ENCODE measurements at places on chromosomes 4 and X.

DNA sequence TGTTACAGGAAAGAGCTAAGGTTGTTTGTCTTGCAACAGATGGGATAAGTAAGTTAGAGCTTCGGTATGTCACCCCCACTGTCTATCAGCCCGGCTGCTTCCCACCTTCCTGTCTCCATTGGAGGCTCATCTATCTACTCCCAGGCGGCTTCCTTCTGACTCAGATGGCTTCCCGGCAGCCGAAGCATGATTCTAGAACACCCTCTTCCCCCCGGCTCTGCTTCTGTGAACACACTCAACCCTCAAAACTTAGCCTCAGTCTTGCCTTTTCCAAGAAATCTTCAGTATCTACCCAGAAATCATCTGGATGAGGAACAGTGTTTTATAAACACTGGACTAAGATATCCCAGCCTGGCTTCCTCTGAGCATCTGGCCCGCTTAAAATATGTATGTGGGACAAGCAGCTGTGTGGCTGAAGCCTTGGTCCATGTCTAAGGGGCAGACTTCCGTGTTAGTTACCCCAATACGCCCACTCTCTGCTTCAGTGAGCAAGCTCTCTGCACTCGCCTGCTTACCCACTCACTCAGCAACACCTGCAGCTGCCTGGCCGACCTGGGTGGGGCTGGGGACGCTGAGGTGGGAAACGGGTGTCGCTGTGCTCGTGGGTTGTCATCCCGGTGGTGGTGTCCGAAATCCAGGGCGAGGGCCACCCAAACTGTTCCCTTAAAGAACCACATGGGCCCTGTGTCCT, 12.0 kb upstream of the SLC2A9 start:
- no peak overlapping the region for H3K27ac ChIP-seq
- H3K4me3 ChIP-seq: no peak overlapping the region
- no peak for DNase-seq
- peaks cover 10% of the 10 kb centered on the region for H3K27me3 ChIP-seq
- no peaks in the 10 kb centered on the region for H3K36me3 ChIP-seq
- H3K4me1 ChIP-seq: peaks cover 5% of the 10 kb centered on the region

DNA sequence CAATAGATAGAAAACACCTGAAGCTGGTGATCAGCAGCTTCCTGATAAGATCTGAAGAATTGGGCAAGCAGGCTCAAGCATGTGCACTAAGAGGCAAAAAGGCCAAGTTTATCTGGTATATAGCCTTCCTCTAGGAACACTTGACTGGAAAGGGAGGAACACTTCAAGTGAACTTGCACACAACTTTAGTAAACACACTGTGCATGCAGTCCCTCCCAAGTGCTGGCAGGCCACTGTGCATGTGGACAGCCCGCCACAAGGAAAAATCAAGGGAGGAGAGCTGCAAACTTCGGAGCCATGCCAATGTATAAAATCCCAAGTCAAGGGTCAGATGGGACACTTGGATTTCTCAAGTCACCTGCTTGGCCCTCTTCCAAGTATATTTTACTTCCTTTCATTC, 645.8 kb upstream of the NDST4 start:
- no peaks in the 10 kb centered on the region for H3K36me3 ChIP-seq
- no peak overlapping the region for H3K4me3 ChIP-seq
- no peaks in the 10 kb centered on the region for H3K4me1 ChIP-seq
- no peak for DNase-seq

- no peaks in the 10 kb centered on the region for H3K4me1 ChIP-seq
- no peaks in the 10 kb centered on the region for H3K36me3 ChIP-seq
- DNase-seq: peak; percentile 5
These were observed 157.7 kb downstream of the SPANXN1 start for GRCh38 chrX:145405012-145405411.

DNA sequence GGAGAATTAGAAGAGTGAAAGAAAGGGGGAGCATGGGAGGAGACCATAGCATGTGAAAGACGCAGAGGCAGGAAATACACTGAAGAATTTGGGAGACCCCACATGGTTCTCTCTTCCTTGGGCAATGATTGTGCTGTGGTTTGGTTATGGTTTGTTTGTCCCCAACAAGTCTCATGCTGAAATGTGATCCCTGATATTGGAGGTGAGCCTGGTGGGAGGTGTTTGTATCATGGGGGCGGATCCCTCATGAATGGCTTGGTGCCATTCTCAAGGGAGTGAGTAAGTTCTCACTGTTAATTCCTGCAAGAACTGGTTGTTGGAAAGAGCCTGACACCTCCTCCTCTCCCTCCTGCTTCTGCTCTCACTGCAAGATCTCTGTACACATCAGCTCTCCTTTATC, 78.6 kb upstream of the RAI2 start:
- DNase-seq: no peak
- H3K4me3 ChIP-seq: no peak overlapping the region
- H3K27me3 ChIP-seq: no peaks in the 10 kb centered on the region
- H3K4me1 ChIP-seq: no peaks in the 10 kb centered on the region

DNA sequence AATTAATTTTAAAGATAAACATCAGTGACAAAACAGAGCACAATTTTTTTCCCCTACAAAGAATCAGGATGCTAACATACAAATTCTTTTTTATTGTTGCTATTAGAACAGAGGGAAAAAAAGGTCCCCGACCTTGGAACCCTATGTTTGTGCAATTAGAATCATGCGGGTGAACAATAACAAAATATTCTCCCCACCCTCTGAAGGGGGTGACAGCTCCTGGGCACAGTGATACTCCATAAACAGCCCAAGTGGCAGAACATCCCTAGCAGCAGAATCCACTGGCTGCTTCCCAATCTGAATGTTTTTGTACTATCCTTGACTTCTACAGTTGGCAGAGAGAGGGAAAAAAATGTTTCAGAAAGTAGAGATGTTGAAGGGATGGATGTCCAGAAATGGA, 87.7 kb upstream of the TLL1 start:
- no peaks in the 10 kb centered on the region for H3K36me3 ChIP-seq
- H3K27ac ChIP-seq: no peak overlapping the region
- H3K27me3 ChIP-seq: no peaks in the 10 kb centered on the region
- no peak for DNase-seq
- no peaks in the 10 kb centered on the region for H3K4me1 ChIP-seq

- no peak overlapping the region for H3K27ac ChIP-seq
- no peak for DNase-seq
- H3K27me3 ChIP-seq: peaks cover 19% of the 10 kb centered on the region
- peaks cover 22% of the 10 kb centered on the region for H3K4me1 ChIP-seq
- H3K4me3 ChIP-seq: no peak overlapping the region
These were observed 191.4 kb downstream of the MGST2 start for GRCh38 chr4:139857021-139857420.

DNA sequence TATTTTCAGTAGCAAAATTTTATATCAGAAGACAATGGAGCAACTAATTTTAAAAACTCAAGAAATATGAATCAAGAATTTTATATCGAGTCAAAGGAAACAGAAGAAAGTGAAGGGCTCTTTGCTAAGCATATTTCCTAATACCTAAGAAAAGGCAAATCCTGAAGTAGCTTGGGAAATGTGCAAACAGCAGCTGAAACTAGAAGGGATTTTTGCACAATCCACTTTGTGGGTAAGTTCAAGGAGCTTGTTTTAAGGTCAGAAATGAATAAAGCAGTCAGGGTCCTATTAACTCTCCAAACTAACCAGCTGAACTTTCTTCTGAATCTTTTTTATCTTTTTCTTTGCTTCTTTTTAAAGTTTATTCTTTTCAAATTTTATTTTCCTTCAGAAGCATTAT, 500.9 kb upstream of the CXorf51A start:
- no peaks in the 10 kb centered on the region for H3K36me3 ChIP-seq
- no peaks in the 10 kb centered on the region for H3K27me3 ChIP-seq
- DNase-seq: no peak

DNA sequence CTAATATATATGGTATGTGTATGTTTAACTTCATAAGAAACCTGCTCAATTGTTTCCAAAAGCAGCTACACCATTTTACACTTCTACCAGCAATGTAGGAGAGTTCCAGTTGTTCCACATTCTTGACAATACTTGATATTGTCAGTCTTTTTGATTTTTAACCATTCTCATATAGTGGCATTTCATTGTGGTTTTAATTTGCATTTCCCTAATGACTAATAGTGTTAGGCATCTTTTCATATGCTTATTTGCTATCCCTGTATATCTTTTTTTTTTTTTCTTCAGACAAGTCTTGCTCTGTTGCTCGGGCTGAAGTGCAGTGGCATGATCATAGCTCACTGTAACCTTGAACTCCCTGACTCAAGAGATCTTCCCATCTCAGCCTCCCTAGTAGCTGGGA, 58.2 kb upstream of the TRIM2 start:
- H3K4me3 ChIP-seq: no peak overlapping the region
- H3K27me3 ChIP-seq: no peaks in the 10 kb centered on the region
- peaks cover 17% of the 10 kb centered on the region for H3K4me1 ChIP-seq
- H3K36me3 ChIP-seq: no peaks in the 10 kb centered on the region
- no peak for DNase-seq

- H3K27me3 ChIP-seq: no peaks in the 10 kb centered on the region
- no peak overlapping the region for H3K27ac ChIP-seq
- no peaks in the 10 kb centered on the region for H3K4me1 ChIP-seq
- H3K36me3 ChIP-seq: no peaks in the 10 kb centered on the region
These were observed 26.5 kb downstream of the GBA3 start for GRCh38 chr4:22719218-22719617.

GRCh38 chr4:84417997-84418709, 80.9 kb downstream of the NKX6-1 start:
- no peak for DNase-seq
- H3K27me3 ChIP-seq: peaks cover 4% of the 10 kb centered on the region
- H3K36me3 ChIP-seq: no peaks in the 10 kb centered on the region
- H3K4me1 ChIP-seq: no peaks in the 10 kb centered on the region
- H3K4me3 ChIP-seq: no peak overlapping the region

- no peak overlapping the region for H3K27ac ChIP-seq
- H3K36me3 ChIP-seq: no peaks in the 10 kb centered on the region
- H3K4me1 ChIP-seq: no peaks in the 10 kb centered on the region
- no peak overlapping the region for H3K4me3 ChIP-seq
- H3K27me3 ChIP-seq: peaks cover 12% of the 10 kb centered on the region
These were observed 33.2 kb upstream of the LDB2 start for GRCh38 chr4:16931339-16932305.

GRCh38 chr4:8478801-8479744, 38.5 kb downstream of the TRMT44 start:
- H3K27ac ChIP-seq: peak overlapping the region; percentile 44
- no peaks in the 10 kb centered on the region for H3K4me1 ChIP-seq
- DNase-seq: no peak
- peaks cover 11% of the 10 kb centered on the region for H3K36me3 ChIP-seq
- H3K27me3 ChIP-seq: no peaks in the 10 kb centered on the region
